ENCODE measurements at places on chromosomes 4 and X. TPM values are rescaled to one million over a fixed set of nuclear protein-coding genes. Genes with fewer than 3 reads are reported as not detected.

TMPRSS11D gene
- total RNA-seq = not detected

MAGEB3 gene
- not detected for total RNA-seq

FAM13A gene
- total RNA-seq = 37.5 TPM

PHEX gene
- total RNA-seq = 0.32 TPM

GRCh38 chrX:139842326-139843185 is 90.3 kb downstream of the ATP11C start:
- no peak for DNase-seq
- no peaks in the 10 kb centered on the region for H3K27me3 ChIP-seq
- no peak overlapping the region for H3K27ac ChIP-seq
- H3K36me3 ChIP-seq = peaks cover 2% of the 10 kb centered on the region

- no peaks in the 10 kb centered on the region for H3K36me3 ChIP-seq
- H3K4me3 ChIP-seq = no peak overlapping the region
- no peaks in the 10 kb centered on the region for H3K4me1 ChIP-seq
- no peak for DNase-seq
- H3K27me3 ChIP-seq = no peaks in the 10 kb centered on the region
Observed at GRCh38 chrX:130443875-130444274, 42.1 kb downstream of the RBMX2 start.

DNA sequence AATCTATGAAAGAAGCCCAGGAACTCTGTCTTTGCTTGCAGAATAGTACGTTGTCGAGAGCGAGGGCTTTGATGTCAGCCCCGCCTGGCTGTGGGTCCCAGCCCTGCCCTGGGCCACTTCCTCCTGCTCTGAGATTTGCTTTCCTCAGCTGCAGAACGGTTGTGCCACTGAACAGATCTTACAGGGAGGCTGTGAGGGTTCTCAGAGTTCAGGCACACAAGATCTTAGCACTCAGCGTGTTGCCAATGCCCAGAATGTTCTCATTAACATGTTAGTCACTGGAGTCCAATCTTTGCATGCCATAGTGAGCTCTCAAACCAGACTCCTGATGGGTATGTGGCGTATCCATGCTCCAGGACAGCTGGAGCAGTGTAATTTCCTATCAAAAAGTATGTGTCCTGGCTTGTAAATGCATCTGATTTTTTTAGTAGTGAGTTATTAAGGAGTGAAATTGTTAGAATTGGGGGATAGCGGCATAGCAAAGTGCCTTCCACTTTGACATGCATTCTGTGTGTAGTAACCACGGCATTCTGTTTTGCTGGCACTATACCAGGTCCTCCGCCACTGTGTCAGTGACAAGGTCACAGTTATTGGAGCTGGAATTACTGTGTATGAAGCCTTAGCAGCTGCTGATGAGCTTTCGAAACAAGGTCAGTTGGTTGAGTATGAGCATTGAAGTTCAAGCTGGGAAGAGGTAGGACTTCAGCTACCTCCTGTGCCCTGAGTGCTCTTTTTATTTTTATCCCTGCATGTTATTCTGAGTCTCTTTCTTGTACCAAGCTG is 31.6 kb downstream of the TKTL1 start:
- H3K4me3 ChIP-seq = peak overlapping the region; percentile 81
- no peaks in the 10 kb centered on the region for H3K27me3 ChIP-seq
- peak; percentile 16 for DNase-seq
- H3K36me3 ChIP-seq = no peaks in the 10 kb centered on the region
- H3K4me1 ChIP-seq = peaks cover 20% of the 10 kb centered on the region

GRCh38 chr4:1579001-1579900 is 104.9 kb downstream of the FAM53A start:
- no peaks in the 10 kb centered on the region for H3K36me3 ChIP-seq
- peak; percentile 73 for DNase-seq
- peak overlapping the region; percentile 77 for H3K4me3 ChIP-seq
- H3K27ac ChIP-seq = no peak overlapping the region

DNA sequence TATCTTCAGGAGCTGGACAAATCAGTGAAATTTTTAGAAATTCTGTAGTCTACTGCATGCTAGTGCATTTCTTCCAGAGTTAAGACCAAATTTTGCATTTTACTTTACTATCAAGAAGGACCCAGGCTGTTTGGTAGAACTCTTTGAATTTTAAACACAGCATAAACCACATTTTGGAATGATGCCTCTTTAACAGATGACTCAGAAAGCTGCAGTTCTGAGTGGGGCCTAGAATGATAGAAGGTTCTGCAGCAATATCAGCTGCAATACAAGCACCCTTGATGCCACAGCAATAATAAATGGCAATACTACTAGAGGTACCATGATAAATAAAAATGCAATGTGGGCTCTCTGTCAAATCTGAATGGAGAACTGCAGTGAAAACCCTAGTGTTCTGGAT is 198.7 kb downstream of the TMA16 start:
- H3K4me3 ChIP-seq = no peak overlapping the region
- no peak for DNase-seq
- H3K4me1 ChIP-seq = no peaks in the 10 kb centered on the region
- no peaks in the 10 kb centered on the region for H3K36me3 ChIP-seq
- peaks cover 24% of the 10 kb centered on the region for H3K27me3 ChIP-seq
- no peak overlapping the region for H3K27ac ChIP-seq

GRCh38 chr4:66628146-66628545 is 917.2 kb downstream of the CENPC start:
- no peaks in the 10 kb centered on the region for H3K36me3 ChIP-seq
- H3K27me3 ChIP-seq = no peaks in the 10 kb centered on the region
- H3K4me3 ChIP-seq = no peak overlapping the region

- H3K36me3 ChIP-seq = peaks cover 2% of the 10 kb centered on the region
- H3K4me1 ChIP-seq = peaks cover 7% of the 10 kb centered on the region
- no peak overlapping the region for H3K4me3 ChIP-seq
- no peak overlapping the region for H3K27ac ChIP-seq
Observed at GRCh38 chrX:119374736-119375135, 24.4 kb upstream of the SLC25A43 start.

DNA sequence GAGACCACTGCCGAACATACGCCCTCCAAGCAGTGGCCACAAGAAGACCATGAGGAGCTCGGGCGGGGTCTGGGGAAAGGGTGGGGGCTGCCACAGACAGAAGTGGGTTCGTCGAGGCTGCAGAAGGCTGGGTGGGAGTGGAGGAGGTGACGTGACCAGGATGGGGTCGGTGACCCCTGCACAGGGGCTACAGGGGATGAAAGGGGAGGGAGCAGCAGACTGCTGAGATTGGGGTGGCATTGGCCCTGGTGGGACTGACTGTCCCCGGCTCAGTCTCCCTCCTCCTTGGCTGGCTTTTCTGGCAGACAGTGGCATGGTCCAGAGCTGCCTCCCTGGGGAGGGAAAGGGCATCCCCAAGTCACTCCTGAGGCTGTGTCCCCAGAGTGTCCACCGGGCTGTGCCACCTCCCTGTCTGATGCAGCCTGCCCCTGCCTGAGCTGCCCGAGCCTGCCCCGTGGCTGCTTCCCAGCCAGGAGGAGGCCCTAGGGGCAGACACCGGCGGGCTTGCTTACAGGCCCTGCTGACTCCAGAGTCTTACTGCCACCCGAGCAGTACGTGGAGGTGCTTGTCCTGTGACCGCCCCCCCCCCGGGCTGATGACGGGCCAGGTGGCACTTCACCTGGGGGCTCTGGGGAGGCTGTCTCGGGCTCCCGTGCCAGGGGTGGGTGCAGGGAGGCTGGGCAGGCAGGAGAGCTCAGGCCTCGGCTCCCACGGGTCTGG is 7.2 kb downstream of the SH3BP2 start:
- peaks cover 36% of the 10 kb centered on the region for H3K4me1 ChIP-seq
- peak overlapping the region; percentile 92 for H3K27ac ChIP-seq
- H3K36me3 ChIP-seq = no peaks in the 10 kb centered on the region
- no peaks in the 10 kb centered on the region for H3K27me3 ChIP-seq

All from T-helper 17 cell (primary cell).